ENCODE measurements at places on chromosomes 7 and 10.

- DNase-seq, result peak; percentile 55
Observed at GRCh38 chr7:16356301-16356958, 64.9 kb downstream of the CRPPA start.

DNA sequence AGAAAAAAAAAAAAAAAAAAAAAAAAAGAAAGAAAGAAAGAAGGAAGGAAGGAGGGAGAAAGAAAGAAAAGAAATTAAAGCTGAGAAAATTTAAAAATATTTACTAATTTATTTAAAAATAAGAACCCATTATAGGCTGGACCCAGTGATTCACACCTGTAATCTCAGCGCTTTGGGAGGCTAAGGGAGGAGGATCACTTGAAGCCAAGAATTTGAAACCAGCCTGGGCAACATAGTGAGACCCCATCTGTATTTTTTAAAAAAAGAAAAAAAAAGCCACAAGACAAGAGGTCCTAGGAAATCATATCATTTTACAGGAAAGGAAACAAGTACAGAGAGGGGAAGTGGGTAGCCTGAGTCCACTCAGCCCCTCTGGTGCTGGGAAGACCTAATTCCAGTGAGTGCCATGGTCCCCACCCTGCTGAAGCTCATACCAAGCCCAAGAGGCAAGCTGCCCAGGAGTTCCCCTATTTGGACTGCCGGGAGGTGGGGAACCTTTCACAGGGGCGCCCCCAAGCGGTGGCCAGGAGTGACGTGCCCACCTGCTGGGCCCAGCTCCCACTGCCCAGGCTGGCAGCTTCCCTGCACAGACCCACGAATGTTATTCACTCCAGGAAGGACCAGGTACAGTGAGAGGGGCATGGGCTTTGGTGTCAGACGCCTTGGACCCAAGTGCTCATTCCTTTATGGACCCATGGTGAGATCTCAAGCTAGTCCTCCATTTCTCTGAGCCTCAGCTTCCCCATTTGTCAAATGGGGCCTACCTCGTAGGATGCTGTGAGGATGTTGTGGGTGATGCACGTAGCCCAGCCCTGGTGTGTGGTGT, 133.6 kb downstream of the ZMIZ1 start:
- peak; percentile 51 for DNase-seq

DNA sequence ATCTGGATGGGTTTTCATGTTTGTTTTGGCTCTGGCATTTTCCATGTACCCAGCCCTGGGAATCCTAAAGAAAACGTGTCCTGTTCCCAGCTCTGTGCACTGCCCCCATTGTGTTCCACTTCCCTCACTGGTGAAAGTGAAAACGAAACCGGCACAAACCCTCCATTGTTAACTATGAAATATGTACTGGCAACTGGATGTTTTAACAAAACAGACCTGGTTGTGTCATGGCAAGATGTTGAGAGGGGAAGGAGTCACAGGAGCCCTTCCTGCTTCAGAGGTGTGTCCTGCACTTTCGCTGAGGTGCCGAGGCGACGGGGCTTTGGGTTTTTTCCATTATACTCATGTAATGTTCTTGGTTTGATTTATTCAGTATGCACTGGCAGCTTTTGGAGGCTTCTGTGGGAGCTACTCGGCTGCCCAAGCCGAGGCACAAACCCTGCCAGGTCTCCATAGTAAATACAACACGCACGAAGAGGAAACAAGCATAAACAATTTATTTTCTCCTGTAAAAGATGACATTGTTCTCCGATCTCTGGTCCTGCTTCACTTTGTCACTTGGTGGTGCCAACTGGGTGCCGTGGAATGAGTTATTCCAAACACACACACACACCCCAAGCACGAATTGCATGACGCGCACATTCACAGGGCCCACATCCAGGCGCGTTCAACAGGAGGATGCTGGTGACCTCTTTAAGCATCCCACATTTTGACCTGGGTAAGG, 118.2 kb downstream of the CDK6 start:
- DNase-seq, result no peak

- no peak for DNase-seq
Observed at GRCh38 chr7:121537031-121537430, 140.9 kb upstream of the FAM3C start.

DNA sequence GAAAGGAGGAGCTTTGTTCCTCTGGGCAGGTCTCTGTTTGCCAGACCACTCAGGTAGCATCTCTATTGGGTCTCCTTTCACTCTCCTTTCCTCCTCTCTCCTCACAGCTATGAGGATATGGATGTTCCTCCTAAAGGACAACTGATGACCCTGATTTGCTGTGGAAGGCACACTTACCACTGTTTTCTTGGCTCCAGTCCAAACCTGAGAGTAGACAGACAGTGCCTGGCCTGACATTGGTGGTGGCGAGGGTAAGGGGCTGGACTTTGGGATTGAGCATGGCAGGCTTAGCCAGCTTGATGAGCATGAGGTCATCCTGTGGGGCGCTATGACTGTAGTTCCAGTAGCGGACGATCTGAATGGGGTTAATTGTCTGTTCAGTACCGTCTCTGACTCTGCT, 3.6 kb downstream of the PRSS37 start:
- DNase-seq, result no peak

- DNase-seq, result no peak
Observed at GRCh38 chr7:29140873-29141468, 5.4 kb downstream of the CPVL start.

DNA sequence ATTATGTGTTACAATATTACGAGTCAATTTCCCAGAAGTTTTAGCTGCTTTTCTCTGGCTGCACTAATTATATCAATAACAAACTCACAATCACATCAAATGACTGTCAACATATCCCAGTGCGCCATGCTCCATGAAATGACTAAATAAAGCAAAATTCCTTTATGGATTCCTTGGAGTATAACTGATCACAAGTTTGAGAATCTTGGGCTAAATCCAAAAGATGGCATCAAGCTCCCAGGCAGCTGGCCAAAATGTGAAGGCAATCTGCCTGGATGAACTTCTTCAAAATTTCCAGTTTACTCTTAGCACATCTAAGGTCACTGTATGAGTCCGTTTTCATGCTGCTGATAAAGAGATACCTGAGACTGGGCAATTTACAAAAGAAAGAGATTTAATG, 210.8 kb downstream of the CCSER2 start:
- DNase-seq, result peak; percentile 75

DNA sequence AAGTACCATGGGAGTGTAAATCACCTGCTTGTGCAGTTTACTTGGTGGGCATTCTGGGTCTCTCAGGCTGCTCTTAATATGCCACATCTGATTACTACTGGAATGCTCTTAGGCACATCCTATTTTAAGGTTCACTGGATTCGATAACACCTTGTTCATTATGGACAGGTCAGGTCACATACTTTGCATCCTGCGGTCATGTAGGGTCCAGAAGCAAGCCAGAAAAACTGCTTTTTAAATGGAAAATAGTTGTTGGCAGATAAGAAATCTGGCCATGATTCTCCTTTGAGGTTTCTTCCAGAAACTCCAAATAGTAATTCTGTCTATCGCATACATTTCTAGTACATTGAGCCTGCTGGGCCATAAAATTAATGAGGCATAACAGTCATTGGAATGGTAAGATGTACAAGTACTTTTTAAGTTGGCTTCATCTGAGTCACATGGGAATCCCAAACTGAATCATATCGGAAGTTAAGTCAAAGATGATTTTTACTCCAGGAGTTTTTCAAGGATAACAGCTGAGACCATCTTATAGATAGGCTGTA, 371.9 kb downstream of the LRRTM3 start:
- no peak for DNase-seq

DNA sequence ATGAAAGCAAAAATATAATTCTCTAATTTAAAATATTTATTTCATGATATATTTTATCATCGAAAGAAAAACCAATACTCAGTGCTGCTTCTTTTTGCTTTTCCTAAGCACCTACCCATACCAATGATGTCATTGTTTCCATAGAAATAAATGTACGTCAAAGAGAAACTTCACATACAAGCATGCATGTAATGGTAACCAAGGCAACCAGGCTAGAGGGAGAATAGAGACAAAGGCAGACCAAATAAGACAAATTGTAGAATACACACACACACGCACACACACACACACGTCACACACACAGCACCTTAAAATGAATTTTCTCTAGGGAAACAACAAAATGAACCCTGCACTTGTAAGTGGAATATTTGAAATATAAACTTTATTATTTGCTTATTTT, 75.5 kb downstream of the MACC1 start:
- DNase-seq, result peak; percentile 35

DNA sequence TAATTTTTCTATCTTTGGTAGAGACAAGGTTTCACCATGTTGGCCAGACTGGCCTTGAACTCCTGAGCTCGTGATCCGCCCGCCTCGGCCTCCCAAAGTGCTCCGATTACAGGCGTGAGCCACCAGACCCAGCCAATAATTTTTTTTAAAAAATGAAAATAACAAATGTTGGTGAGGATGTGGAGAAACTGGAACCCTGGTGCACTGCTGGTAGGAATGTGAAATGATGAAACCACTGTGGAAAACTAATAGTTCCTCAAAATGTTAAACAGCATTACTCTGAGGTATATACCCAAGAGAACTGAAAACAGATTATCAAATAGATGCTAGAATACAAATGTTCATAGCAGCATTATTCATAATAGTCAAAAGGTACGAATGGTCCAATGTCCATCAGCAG, 23.0 kb upstream of the YWHAG start:
- DNase-seq, result no peak

DNA sequence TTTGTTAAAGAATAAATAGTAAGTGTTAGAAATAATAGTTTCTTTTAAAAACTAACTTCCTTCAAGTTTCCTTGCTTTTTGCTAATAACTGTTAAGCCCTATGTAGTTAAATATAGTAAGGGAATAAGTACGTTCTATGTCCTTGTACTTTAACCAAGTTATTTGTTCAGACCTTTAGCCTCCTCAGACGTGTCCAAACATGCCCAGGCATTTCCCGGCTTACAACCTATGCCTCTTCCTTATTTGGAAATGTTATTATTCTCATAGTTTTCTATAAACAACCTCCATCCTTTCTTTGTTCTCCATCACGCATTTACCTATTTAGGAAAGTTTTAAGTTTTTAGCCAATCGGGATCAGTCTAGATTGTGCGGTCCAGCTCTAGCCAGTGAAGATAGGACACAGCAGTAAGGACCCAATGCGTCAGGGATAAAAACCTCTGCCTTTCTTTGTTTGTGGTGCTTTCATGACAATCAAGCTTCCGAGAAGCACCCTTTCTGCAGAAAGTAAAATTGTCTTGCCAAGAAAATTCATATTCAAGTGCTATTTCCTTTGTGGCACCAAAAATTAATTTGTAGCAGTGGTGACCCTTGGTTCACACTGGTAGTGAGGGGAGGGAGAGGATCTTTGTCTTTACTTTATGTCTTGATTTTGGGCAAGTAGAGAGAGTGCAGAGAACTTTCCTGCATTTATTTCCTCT, 851.3 kb upstream of the POM121L12 start:
- DNase-seq, result no peak

DNA sequence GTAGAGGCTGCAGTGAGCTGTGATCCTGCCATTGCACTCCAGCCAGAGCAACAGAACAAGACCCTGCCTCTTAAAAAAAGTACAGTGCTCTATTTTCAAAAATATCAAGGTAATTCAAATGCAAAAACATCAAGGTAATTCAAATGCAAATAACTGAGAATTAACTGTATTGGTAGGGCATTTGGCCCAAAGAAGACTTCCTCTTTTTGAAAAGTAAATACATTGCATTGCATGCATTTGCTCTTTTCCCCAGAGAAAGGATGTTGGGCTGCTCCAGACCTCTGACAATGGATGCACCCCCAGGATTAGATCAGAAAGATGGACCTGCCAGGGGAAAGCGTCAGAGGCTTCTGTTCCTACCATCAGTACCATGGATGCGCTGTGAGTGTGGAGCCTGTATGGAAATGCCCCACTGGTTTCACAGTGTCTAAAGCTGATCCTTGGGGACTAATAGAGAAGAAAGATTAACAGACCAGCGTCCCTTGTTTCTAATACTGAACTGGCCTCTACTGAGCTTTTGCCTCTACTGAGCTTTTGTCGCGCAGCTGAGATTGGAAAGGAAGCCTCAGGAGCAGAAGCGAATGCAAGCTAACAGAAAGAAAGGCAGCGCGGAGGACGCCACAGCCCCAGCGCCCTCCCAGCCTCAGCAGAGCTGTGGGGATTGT, 93.5 kb upstream of the LYZL2 start:
- DNase-seq, result no peak

GRCh38 chr7:7931626-7932025, 37.0 kb upstream of the GLCCI1 start:
- no peak for DNase-seq

DNA sequence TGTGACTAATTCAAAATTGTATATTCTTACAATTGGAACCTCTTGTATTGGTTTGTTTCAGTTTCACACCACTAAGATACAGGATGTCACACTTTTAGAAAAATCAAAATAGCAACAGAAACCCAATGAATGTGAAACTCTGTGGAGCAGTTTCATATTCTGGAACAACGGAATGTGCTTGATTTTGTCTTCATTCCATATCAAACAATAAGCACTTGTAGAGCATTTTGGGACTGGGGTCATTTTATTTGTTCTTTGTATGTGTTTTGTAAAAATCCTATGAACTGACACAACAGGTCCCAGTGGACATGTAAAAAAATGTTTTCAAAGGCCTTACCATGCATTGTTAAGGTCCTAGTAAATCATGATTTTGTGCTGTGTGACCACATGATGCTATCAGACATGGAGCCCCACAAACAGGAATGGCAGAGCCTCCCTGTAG, 123.1 kb downstream of the DKK1 start:
- DNase-seq, result no peak

DNA sequence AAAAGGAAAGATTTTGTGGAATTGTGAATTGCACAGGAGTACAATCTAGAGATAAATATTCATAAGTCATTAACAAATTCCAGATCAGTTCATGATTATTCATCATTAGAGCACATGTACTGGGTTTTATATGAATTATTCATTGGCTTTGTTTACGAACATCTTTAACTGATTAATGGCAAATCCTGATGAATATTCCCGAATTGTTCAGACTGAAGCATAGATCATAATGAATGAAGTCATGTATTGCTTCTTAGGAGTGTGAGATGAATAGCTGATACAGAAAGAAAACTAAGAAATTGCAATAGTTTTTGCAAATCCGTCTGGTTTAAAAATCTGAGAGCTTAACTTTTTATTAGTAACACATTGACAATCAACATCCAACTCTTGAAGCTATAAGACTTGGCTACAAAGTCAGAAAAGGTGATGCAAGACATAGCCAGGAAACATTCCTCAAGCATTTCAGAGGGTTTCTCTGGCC, 183.6 kb upstream of the DGKB start:
- peak; percentile 70 for DNase-seq

DNA sequence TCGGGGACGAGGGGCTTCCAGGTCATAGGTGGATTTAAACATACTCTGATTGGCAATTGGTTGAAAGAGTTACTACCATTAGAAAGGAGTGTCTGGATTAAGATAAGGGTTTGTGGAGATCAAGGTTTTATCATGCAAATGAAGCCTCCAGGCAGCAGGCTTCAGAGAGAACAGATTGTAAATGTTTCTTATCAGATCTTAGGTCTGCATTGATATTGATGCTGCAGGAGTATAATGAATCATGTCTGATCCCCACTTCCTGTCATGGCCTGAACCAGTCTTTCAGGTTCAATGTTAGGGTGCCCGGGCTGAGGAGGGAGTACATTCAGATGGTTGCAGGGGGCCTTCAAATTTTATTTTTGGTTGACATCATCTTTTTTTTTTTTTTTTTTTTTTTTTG, 51.4 kb downstream of the SH3PXD2A start:
- no peak for DNase-seq

- peak; percentile 46 for DNase-seq
Observed at GRCh38 chr7:71817916-71818315, 594.2 kb downstream of the CALN1 start.

- DNase-seq, result peak; percentile 79
Observed at GRCh38 chr10:30782537-30783461, 153.2 kb upstream of the LYZL2 start.

- DNase-seq, result no peak
Observed at GRCh38 chr10:119248681-119249080, 41.3 kb downstream of the GRK5 start.

GRCh38 chr10:13822490-13822889, 235.7 kb downstream of the PRPF18 start:
- no peak for DNase-seq

Data from fibroblast of skin of right biceps (primary cell).